ENCODE measurements at places on chromosomes 1 and 21. TPM values are rescaled to one million over a fixed set of nuclear protein-coding genes. Genes with fewer than 3 reads are reported as not detected.

GRCh38 chr1:164726235-164726634, 167.3 kb downstream of the PBX1 start:
- H3K27me3 ChIP-seq = no peaks in the 10 kb centered on the region
- no peak overlapping the region for H3K4me3 ChIP-seq
- H3K36me3 ChIP-seq = no peaks in the 10 kb centered on the region
- peaks cover 12% of the 10 kb centered on the region for H3K4me1 ChIP-seq
- no peak for DNase-seq
- H3K27ac ChIP-seq = no peak overlapping the region

DNA sequence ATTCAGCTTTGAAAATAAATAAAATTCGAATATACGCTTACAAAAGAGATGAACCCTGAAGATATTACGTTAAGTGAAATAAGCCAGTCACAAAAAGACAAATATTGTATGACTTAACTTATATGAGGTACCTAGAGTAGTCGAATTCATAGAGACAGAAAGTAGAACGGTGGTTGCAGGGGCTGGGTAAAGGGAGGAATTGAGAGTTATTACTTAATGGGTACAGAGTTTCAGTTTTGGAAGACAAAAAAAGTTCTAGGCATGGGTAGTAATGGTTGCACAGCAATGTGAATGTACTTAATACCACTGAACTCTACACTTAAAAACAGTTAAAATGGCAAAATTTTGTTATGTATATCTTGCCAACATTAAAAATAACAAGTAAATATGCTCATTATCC, 48.6 kb upstream of the ZNHIT6 start:
- no peaks in the 10 kb centered on the region for H3K4me1 ChIP-seq
- no peak for DNase-seq
- H3K4me3 ChIP-seq = no peak overlapping the region
- no peak overlapping the region for H3K27ac ChIP-seq
- no peaks in the 10 kb centered on the region for H3K27me3 ChIP-seq

GRCh38 chr1:203052601-203053000, 26.3 kb downstream of the PPFIA4 start:
- no peaks in the 10 kb centered on the region for H3K4me1 ChIP-seq
- H3K27me3 ChIP-seq = peaks cover 14% of the 10 kb centered on the region
- no peak for DNase-seq
- H3K36me3 ChIP-seq = no peaks in the 10 kb centered on the region
- H3K4me3 ChIP-seq = no peak overlapping the region

DNA sequence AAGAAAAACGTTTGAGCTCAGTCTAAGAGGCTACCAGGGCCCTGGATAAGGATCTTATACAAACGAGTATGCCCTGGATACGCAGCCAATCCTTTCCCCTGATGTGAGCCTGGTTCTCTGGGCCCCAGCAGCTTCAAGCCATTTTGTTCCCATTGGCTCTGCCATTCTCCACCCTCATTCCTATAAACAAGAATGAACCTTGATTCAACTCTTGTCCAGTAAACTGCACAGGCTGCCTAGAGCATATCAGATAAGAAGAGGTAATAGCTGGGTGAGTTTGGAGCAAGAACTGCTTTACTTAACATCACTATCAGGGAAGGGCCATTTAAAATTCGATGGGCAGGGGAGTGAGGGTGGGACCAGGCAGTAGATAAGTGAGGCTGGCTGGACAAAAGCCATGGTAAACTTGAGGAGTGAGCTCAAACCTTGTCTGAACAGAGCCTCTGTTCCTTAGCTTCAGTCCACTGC, 11.3 kb downstream of the BTG2 start:
- H3K36me3 ChIP-seq = no peaks in the 10 kb centered on the region
- H3K27me3 ChIP-seq = 0 out of 2 replicates have a peak, but pooled peaks cover 5% of the 10 kb centered on the region
- no peak overlapping the region for H3K27ac ChIP-seq
- peak; percentile 71 for DNase-seq

- no peak overlapping the region for H3K27ac ChIP-seq
- H3K4me1 ChIP-seq = no peaks in the 10 kb centered on the region
- H3K4me3 ChIP-seq = no peak overlapping the region
These were observed 23.7 kb upstream of the HFM1 start for GRCh38 chr1:91428182-91428798.

The TNFRSF4 gene
- 0.38 TPM for total RNA-seq

DNA sequence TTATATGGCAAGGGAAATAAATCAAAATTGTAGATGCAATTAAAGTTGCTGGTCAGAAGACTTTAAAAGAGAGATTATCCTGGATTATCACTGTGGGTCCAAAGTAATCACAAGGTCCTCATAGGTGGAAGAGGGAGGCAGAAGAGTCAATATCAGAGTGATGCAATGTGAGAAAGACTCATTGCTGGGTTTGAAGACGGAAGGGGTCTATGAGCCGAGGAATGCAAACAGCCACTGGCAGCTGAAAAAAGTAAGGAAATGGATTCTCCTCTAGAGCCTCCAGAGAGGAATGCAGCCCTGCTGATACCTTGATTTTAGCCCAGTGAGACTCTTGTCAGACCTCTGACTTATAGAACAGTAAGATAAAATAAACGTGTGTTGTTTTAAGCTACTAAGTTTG, 59.8 kb upstream of the MUTYH start:
- no peaks in the 10 kb centered on the region for H3K36me3 ChIP-seq
- H3K4me3 ChIP-seq = no peak overlapping the region
- H3K27ac ChIP-seq = no peak overlapping the region
- DNase-seq = no peak
- H3K27me3 ChIP-seq = no peaks in the 10 kb centered on the region
- H3K4me1 ChIP-seq = peaks cover 16% of the 10 kb centered on the region

GRCh38 chr1:171969813-171970212, 128.5 kb downstream of the DNM3 start:
- H3K4me3 ChIP-seq = no peak overlapping the region
- H3K27ac ChIP-seq = no peak overlapping the region
- no peaks in the 10 kb centered on the region for H3K27me3 ChIP-seq

The PTGER3 gene
- total RNA-seq = 0.13 TPM

DNA sequence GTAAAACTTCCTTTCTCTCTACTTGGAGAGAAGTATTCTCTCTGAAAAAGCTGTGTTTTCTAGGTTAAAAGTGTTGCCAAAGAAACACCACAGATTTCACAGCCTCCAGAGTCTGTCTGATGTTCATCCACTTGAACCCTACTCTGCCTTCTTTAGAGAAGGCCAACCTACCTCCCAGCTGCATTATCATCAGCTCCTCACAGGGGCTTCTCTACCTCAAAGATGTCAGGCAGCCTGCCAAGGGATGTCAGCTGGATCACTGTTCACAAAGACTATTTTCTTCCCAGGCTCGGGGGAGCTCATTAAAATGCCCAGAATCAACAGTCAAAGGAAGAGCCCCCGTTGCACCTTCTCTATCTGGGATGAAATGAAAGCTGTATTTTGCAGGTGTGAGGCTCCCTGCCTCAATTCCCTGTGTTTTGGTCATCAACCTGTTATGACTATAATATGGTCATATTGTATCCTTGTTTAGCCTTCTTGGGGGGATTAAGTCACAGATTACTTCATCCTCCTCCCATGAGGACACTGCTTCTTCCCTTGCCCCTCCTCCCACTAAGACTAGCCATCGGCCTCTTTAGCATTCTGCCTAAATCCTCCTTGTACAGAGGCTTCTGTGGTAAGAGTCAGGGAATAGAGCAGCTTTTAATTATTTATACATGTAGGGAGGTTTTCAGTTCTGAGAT, 25.7 kb downstream of the ANGPTL7 start:
- H3K27me3 ChIP-seq = no peaks in the 10 kb centered on the region
- H3K27ac ChIP-seq = no peak overlapping the region
- no peak overlapping the region for H3K4me3 ChIP-seq
- H3K4me1 ChIP-seq = no peaks in the 10 kb centered on the region
- H3K36me3 ChIP-seq = no peaks in the 10 kb centered on the region

The OR2L5 gene
- not detected for total RNA-seq

GRCh38 chr1:94734963-94735901, 84.9 kb upstream of the SLC44A3 start:
- H3K36me3 ChIP-seq = peaks cover 12% of the 10 kb centered on the region
- no peaks in the 10 kb centered on the region for H3K27me3 ChIP-seq
- H3K27ac ChIP-seq = no peak overlapping the region
- no peak overlapping the region for H3K4me3 ChIP-seq
- H3K4me1 ChIP-seq = peaks cover 23% of the 10 kb centered on the region

DNA sequence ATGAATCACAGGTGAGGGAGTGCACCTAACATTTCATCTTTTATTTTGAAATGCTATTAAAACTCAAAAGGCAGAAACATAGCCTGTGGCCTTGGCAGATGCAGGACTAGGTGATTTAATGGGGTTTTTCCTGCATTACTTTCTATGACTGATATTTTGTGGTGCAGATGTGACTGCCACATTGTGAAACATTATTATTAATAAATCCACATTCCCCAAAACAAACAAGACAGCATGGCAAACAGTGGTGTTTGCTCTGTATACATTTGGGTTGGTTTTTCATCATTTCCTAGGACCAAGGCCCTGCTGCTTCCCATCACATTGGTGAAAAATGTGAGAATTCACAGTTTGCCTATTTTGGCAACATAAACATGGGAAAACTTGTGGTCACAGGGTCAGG, 247.6 kb upstream of the SGIP1 start:
- H3K4me1 ChIP-seq = no peaks in the 10 kb centered on the region
- H3K36me3 ChIP-seq = no peaks in the 10 kb centered on the region

- no peak for DNase-seq
- H3K4me1 ChIP-seq = peaks cover 16% of the 10 kb centered on the region
These were observed 2.7 kb downstream of the IFNAR2 start for GRCh38 chr21:33232291-33233034.

The PCAT6 gene
- 3.6 TPM for total RNA-seq

DNA sequence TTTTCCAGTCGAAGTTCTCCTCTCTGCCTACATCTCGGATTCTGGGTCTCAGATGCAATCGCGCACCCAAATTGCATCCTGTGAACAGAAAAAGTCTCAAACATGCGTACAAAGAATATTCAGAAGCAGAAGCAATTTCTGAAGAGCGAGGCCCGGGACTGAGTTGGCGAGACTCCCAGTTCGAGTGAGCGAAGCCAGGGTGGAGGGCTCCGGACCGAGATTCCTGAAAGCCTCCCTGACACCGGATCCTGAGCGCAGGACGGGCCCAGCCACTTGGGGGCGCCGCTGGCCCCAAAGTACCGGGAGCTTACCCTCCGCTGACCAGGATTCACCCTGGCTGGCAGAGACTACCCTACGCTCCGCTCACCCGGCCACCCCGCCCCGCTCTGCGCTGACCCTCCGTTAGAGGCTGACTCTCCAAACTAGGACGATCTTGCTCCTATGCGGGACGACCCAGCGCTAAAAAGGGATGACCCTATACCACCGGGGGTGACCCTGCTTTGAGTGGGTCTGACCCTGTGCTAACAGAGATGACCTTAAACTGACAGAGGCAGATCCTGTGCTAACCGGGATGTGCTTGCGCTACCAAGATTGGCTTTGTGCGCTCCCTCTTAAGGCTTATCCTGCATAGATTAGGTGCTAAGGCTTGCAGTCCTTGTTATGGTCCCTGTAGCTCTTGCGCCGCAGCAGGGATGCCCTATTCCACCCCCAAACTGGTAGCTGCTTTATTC, 12.1 kb downstream of the FOXD2 start:
- no peaks in the 10 kb centered on the region for H3K27me3 ChIP-seq
- H3K27ac ChIP-seq = no peak overlapping the region
- no peaks in the 10 kb centered on the region for H3K36me3 ChIP-seq
- no peak overlapping the region for H3K4me3 ChIP-seq

DNA sequence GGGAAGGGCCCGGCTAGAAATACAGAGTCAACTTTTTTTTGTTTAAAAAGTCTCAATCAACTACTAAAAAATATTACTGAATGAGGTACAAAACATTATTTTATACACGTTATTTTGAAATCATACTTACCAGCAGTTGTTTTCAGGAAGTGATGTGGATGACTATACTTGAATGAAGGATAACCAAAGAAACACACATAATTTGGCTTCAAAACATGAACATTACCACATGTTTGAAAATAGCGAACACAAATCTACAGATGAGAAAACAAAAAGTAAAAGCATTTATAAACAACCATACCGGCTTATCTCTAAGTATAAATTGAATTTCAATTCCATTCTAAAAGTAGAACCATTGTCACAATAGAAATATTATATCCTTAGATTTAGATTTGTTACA, 9.0 kb downstream of the DBT start:
- H3K27ac ChIP-seq = no peak overlapping the region
- H3K36me3 ChIP-seq = peaks cover 16% of the 10 kb centered on the region
- H3K4me3 ChIP-seq = no peak overlapping the region
- no peak for DNase-seq
- no peaks in the 10 kb centered on the region for H3K27me3 ChIP-seq

The TMEM240 gene
- total RNA-seq = 8.3 TPM

GRCh38 chr1:32111789-32112188, 3.9 kb downstream of the KPNA6 start:
- H3K27me3 ChIP-seq = no peaks in the 10 kb centered on the region
- H3K4me1 ChIP-seq = 0 out of 2 replicates have a peak, but pooled peaks cover 5% of the 10 kb centered on the region
- H3K27ac ChIP-seq = no peak overlapping the region
- H3K4me3 ChIP-seq = no peak overlapping the region
- peaks cover 5% of the 10 kb centered on the region for H3K36me3 ChIP-seq
- DNase-seq = no peak

The SYT2 gene
- total RNA-seq = not detected

The VHLL gene
- total RNA-seq = not detected

GRCh38 chr1:47507881-47508701, 70.2 kb downstream of the FOXD2 start:
- H3K4me3 ChIP-seq = peak overlapping the region; percentile 39
- no peaks in the 10 kb centered on the region for H3K4me1 ChIP-seq
- no peaks in the 10 kb centered on the region for H3K36me3 ChIP-seq

DNA sequence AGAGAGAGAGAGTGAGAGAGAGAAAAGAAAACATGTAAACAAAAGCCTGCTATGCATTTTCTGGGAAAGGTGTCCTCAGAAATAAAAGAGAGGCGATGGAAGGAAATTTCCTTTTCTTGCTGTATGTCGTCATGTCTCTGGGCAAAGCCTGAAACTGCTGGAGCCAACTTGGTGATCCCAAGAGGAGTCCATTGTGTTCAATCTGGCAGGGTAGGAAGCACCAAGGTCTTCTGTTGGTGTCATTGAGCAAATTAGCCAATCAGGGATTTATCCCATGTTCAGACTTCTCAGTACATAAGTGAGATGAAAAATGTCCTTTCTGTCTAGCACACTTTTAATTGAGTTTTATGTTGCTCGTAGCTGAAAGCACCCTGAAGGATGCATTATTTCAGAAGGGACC, 260.0 kb upstream of the KAZN start:
- no peaks in the 10 kb centered on the region for H3K4me1 ChIP-seq
- H3K27me3 ChIP-seq = no peaks in the 10 kb centered on the region
- no peaks in the 10 kb centered on the region for H3K36me3 ChIP-seq

GRCh38 chr1:6471086-6471969, 5.4 kb upstream of the TNFRSF25 start:
- H3K4me1 ChIP-seq = peaks cover 11% of the 10 kb centered on the region
- peak overlapping the region; percentile 40 for H3K4me3 ChIP-seq
- H3K27me3 ChIP-seq = no peaks in the 10 kb centered on the region
- H3K36me3 ChIP-seq = no peaks in the 10 kb centered on the region
- peak overlapping the region; percentile 84 for H3K27ac ChIP-seq

The RNF187 gene
- 182 TPM for total RNA-seq
